Upper lobe of right lung (tissue), 1 donor: ENCODE measurements at places on chromosomes 3 and 15. TPM values are rescaled to one million over a fixed set of nuclear protein-coding genes. Genes with fewer than 3 reads are reported as not detected.

GRCh38 chr3:45210308-45211041, 15.6 kb downstream of the TMEM158 start:
- no peak overlapping the region for H3K27ac ChIP-seq
- peak; percentile 93 for DNase-seq
- H3K36me3 ChIP-seq, result no peaks in the 10 kb centered on the region
- H3K4me1 ChIP-seq, result peaks cover 4% of the 10 kb centered on the region
- H3K4me3 ChIP-seq, result no peak overlapping the region

The C3orf70 gene
- 4.1 TPM for total RNA-seq

DNA sequence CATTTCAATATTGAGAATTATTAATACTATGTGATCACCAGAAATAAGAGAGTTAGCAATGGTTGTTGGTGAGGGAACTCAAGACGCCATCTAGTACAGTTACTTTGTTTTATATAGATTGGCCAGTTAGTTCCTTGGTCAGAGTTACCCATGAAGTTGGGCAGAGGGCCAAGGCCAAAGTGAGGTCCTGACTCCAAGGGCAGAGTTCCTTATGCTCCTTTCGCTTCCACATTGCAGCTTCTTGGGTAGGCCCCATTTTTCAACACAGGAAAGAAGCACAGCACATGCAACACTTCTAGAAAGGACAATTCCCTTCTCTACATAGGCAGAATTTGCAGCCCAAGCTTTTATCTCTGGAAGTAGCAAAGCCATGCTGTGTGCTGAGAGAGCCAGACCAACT, 178.6 kb downstream of the KCNAB1 start:
- H3K4me3 ChIP-seq, result no peak overlapping the region
- H3K4me1 ChIP-seq, result peaks cover 8% of the 10 kb centered on the region
- no peaks in the 10 kb centered on the region for H3K36me3 ChIP-seq
- no peaks in the 10 kb centered on the region for H3K27me3 ChIP-seq
- H3K27ac ChIP-seq, result no peak overlapping the region
- peak; percentile 71 for DNase-seq

The LRTM1 gene
- not detected for total RNA-seq

- H3K4me3 ChIP-seq, result no peak overlapping the region
- H3K4me1 ChIP-seq, result no peaks in the 10 kb centered on the region
- no peak overlapping the region for H3K27ac ChIP-seq
- DNase-seq, result no peak
- no peaks in the 10 kb centered on the region for H3K36me3 ChIP-seq
Observed at GRCh38 chr15:31732726-31733125, 297.6 kb upstream of the CHRNA7 start.

DNA sequence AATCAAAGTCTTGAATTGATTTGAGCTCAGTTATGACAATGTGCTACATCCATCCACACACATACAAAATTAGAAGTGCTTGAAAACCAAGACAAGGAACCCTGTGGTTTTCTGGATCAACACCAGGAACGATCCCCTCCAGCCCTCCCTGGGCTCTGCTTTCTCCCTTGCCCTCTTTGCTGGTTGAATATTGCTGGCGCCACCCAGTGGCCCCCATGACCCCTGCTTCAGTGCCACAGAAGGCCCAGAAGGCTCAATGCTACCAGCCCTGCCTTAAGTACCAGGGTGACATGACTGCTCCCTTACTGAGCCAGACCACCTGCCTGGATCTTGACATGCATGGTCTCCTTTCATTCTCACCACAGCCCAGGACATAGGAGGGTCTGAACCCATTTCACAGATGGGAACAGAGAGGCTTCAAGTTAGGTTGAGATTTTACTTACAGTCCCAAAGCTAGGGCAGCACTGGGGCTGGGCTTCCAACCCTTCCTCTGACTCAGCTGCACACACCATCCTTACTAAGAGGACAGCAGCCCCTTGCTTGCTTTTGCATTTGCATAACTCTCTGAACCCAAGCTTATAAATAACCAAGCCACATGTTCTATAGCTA, 15.0 kb downstream of the IL12A start:
- no peak overlapping the region for H3K4me3 ChIP-seq
- no peaks in the 10 kb centered on the region for H3K27me3 ChIP-seq
- H3K27ac ChIP-seq, result no peak overlapping the region
- DNase-seq, result peak; percentile 77

DNA sequence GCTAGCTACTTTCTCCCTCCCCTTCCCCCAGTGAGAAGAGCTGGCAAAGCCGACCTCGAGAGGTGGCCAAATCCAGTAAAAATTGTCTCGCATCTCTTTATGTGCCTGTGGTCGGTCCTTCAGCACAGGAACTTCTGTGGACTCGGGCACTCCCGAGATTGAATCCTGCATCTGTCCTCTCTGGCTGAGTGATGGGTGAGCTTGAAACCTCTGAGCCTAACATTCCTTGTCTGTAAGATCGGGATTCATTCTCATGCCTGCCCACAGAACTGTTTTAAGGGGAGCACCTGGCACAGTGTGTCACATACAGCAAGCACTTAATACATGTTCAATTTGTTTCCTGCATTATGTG, 11.3 kb downstream of the CX3CR1 start:
- DNase-seq, result no peak
- H3K4me1 ChIP-seq, result peaks cover 4% of the 10 kb centered on the region
- no peaks in the 10 kb centered on the region for H3K36me3 ChIP-seq
- H3K27ac ChIP-seq, result no peak overlapping the region
- H3K4me3 ChIP-seq, result no peak overlapping the region
